Epithelial cell of prostate (primary cell): ENCODE measurements at places on chromosomes 11 and 22.

GRCh38 chr11:45945397-45945999 is 23.0 kb downstream of the LARGE2 start:
- DNase-seq, result no peak

- no peak for DNase-seq
These were observed at the start of gene OR2AG2 for GRCh38 chr11:6771926-6772893. Gene OR2AG2, minus strand, starts transcription at chr11:6771976. Its CDS starts 3,019 bp downstream, at chr11:6768957.

- no peak for DNase-seq
These were observed 91.4 kb downstream of the CD44 start for GRCh38 chr11:35230388-35230787.

GRCh38 chr22:29795663-29796062 is 28.5 kb downstream of the UQCR10 start:
- no peak for DNase-seq

GRCh38 chr11:12503039-12503484 is 125.7 kb downstream of the PARVA start:
- no peak for DNase-seq

- no peak for DNase-seq
These were observed 16.9 kb upstream of the CLMP start for GRCh38 chr11:123211981-123212380.
